Testis (tissue), 5 donors: ENCODE measurements at places on chromosomes 6 and 20. TPM values are rescaled to one million over a fixed set of nuclear protein-coding genes. Genes with fewer than 3 reads are reported as not detected.

The DOK5 gene
- total RNA-seq: 1.7 TPM

The PI3 gene
- total RNA-seq: not detected

The CABLES2 gene
- total RNA-seq: 58.6 TPM

The TMEM244 gene
- not detected for total RNA-seq

The GABBR1 gene
- 29.9 TPM for total RNA-seq

The SPATS1 gene
- total RNA-seq: 13.1 TPM

The OR2H2 gene
- 0.25 TPM for total RNA-seq

The PGC gene
- total RNA-seq: 1.3 TPM

The KIAA1755 gene
- 7.6 TPM for total RNA-seq
